Bone marrow (tissue), 2 donors: ENCODE measurements at places on chromosomes 3 and 15.
A peak's percentile ranks its signal among the peaks of the same experiment; 100 is the strongest.

- DNase-seq = no peak
These were observed 8.7 kb downstream of the FOXL2 start for GRCh38 chr3:138938056-138938876.

GRCh38 chr3:27657871-27658270, 64.3 kb downstream of the EOMES start:
- DNase-seq = no peak

- DNase-seq = no peak
These were observed 180.5 kb downstream of the TAFA4 start for GRCh38 chr3:68751888-68752287.

DNA sequence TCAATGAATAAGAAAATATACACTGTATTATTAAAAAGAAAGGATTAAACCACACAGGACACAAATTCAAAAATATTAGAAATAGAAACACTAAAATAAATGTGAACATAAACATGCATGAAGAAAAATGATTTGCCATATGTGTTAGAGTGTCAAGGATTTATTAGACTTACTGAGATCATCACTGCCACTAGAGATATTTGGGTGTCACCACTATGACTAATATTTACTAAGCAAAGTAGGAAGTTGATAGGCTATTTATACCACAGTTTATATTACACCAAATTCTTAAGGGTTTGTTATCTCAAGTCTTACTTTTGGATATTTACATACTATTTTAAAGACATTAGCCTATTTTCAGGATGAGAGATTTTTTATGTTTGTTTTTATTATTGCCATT, 575.0 kb upstream of the SGO1 start:
- DNase-seq = no peak

DNA sequence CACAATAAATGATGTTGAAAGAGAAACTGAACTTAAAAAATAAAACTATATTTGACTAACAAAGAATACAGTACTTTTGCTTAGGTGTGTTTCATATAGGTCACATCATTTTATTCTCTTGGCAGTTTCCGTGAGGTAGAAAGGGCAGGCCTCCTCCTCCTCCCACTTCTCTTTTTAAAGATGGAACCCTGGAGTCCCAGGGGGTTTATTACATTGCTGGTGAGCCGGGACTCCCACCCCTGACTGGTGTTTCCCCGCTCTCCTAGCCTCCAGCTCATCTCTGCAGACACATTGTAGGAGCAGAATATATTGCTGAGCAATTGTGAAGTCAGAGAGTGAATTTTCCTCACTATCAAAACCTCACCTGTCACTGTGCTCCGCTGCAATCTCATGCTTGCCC, 30.0 kb downstream of the ZDHHC23 start:
- no peak for DNase-seq

- no peak for DNase-seq
These were observed 17.5 kb downstream of the CCR8 start for GRCh38 chr3:39346785-39347585.

- DNase-seq = no peak
These were observed 283.4 kb upstream of the VEPH1 start for GRCh38 chr3:157786618-157787017.

DNA sequence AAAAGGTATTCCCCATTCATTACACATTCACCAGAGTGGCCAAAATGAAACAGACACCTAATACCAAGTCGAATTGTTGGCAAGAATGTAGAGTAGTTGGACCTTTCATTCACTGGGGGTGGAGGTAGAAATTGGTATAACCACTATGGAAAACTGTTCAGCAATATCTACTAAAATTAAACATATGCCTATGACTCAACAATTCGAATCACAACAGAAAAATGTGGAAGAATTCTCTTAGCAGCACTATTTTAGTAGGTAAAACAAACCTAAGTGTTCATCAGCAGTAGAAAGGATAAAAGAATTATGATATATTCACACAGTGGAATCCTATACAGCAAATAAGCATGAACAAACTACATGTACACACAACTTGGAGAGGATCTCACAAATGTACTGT, 30.6 kb downstream of the POLG start:
- no peak for DNase-seq

DNA sequence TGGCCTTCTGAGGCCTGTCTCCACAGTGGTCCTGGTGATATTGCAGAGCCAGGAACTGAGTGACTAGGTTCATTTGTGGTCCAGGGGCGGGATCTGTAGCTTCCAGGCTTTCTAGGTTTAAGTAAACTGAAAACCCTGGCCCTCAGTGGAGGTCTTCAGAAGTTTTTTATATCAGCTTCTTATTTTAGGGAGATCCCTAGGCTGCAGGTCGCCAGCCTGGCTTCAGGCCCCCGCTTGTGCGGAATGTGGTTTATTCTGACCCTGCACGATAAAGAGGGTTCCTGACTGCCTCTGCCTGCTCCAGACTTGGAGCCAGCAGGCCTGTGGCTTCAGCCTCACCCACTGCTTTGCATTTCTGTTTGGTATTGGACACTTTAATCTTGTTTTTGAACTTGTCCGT, 133.9 kb upstream of the PLXNA1 start:
- DNase-seq = no peak

- DNase-seq = no peak
These were observed 8.4 kb upstream of the RBPMS2 start for GRCh38 chr15:64783796-64784195.

DNA sequence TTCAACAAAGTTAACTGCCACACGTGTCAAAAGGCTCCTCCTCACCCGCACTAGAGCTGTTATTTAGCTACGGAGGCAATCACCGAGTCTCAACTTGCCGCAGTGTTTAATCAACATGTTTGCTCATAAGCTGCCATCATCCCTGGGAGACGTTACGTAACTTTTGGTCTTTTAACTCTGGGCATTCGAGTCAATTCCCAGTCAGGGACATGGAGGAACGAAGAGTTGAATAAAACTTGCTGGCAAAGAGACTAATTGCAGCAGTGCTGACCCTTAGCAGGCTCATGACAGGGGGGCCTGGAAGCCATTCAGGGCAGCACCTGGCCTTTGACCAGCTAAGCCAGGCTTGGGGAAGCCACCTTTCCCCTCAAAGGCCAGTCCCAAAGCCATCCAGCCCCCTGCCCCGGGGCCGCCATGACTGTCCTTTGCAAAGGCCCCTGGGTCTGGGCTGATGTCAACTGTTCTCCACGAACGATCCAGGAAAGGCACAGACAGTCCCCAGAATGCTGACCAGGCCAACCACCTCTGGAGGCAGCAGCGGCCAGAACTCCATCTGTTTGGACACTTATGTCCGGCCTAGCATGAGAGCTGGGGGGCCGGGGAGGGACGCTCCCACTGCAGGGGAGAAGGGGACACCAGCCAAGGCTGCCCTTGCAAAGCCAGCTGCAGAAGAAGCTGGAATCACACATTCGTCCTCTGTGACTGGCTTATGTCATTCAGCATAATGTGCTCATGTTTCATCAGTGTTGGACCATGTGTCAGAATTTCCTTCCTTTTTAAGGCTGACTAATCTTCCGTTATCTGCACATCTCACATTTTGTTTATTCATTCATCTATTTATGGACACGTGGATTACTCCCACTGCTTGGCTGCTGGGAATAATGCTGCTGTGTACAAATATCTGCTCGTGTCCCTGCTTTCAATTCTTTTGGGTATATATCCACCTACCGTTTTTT, 43.7 kb downstream of the PCSK6 start:
- peak; percentile 91 for DNase-seq

GRCh38 chr3:136929977-136930670, 27.7 kb upstream of the IL20RB start:
- DNase-seq = no peak
